ENCODE measurements at places on chromosomes 1 and 21.

DNA sequence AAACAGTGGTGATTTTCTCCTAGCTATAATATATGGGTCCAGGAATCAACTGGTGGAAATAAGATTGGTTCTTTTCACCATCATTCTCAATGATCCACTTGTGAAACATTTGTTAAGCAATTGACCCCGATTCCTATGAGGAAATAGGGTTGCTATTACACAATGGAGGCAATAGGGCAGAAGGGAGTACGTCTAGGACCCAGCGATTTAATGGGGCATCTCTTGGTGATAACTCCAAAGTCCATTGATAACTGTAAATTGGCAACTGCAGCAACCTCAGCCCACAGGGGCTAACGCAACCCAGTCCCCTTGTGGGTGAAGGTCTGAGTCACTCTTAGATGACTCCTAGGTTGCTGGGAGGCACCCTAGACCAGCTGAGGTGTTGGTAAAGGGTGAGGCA is 62.5 kb upstream of the BARHL2 start:
- no peak for DNase-seq

- DNase-seq: no peak
Observed at GRCh38 chr1:206939841-206940587, 6.3 kb downstream of the PIGR start.

GRCh38 chr1:218390618-218391017 is 45.5 kb downstream of the TGFB2 start:
- DNase-seq: no peak

- no peak for DNase-seq
Observed at GRCh38 chr1:66492424-66492823, 41.5 kb upstream of the SGIP1 start.

Data from G401 (cell line).